ENCODE measurements at places on chromosomes 1 and 21.

DNA sequence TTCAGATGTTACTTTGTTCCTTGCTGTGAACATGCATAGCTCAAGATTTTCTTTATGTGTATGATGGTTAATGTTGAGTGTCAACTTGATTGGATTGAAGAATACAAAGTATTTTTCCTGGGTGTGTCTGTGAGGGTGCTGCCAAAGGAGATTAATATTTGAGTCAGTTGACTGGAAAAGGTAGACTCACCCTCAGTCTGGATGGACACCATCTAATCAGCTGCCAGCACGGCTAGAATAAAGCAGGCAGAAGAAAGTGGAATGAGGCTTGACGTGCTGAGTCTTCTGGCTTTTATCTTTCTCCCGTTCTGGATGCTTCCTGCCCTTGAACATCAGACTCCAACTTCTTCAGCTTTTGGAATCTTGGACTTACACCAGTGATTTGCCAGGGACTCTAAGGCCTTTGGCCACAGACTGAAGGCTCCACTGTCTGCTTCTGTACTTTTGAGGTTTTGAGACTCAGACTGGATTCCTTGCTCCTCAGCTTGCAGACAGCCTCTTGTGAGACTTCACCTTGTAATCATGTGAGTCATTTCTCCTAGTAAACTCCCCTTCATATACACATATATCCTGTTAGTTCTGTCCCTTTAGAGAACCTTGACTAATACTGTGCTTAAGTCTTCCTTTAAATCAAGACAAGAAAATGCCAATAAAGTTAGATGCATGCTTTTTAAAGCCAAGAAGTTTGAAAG, 626.6 kb downstream of the KCNT2 start:
- no peak for DNase-seq

- no peak for DNase-seq
Measured at GRCh38 chr1:68162761-68163160, 69.6 kb downstream of the WLS start.

DNA sequence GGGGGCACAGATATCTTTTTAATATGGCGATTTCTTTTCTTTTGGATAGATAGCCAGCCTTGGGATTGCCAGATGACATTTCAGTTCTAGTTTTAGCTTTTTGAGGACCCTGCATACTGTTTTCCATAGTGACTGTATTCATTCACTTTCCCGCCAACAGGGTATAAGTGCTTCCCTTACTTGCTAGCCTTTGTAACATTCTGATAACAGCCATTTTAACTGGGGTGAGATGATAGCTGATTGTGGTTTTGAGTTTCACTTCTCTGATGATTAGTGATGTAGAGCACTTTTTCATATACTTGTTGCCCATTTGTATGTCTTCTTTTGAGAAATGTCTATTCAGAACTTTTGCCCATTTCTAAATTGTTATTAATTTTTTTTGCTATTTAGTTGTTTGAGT, 151.9 kb downstream of the NTPCR start:
- DNase-seq: no peak

GRCh38 chr1:107570768-107571167, 394.2 kb downstream of the VAV3 start:
- no peak for DNase-seq

GRCh38 chr1:10782491-10783244, 13.8 kb downstream of the CASZ1 start:
- DNase-seq: no peak

DNA sequence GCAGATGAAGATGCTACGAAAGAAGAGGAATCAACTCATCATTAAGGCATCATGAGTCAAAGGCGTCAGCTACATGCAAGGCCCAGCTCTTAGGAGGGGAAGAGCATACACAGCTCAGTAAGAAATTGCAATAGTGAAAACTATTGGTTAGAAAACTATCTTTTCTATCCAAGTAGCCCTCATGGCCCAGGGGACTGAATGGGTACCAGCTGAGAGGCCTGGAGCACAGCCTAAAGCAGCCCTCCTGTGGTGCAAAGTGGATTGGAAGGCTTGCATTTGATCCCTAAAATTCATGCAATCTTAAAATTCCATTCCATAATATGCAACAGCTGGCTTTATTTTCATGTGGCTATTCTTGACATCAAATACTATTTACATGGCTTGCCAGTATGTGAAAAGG, 251.8 kb upstream of the USP24 start:
- DNase-seq: no peak

GRCh38 chr1:117754061-117754969, 148.5 kb downstream of the TENT5C start:
- DNase-seq: peak; percentile 70

DNA sequence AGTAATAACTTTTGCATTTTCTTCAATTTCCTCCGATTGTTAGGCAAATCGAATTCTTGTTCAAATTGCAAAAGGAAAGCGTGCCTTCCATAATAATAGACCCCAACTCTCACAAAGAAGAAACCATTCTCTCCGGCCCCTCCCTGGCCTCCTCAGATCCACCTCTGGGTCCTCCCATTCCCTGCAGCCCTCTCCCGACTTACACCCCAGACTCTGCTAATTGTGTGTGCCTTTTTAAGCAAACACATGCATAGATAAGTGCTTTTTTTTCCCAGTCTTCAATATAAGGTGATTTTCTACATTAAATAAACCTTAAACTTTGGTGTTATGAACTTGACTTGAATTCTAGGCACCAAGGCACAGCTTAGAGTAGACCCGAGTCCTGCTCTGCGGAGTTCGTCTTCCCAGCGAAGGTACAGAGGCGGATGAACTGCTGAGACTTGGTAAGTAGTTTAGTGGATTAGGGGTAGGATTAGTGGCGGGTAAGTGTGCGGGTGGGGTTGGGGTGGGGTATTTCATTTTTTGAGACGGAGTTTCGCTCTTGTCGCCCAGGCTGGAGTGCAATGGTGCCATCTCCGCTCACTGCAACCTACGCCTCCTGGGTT, 1.5 kb downstream of the L1TD1 start:
- no peak for DNase-seq

- no peak for DNase-seq
Measured at GRCh38 chr1:116322752-116323405, 50.2 kb upstream of the ATP1A1 start.

DNA sequence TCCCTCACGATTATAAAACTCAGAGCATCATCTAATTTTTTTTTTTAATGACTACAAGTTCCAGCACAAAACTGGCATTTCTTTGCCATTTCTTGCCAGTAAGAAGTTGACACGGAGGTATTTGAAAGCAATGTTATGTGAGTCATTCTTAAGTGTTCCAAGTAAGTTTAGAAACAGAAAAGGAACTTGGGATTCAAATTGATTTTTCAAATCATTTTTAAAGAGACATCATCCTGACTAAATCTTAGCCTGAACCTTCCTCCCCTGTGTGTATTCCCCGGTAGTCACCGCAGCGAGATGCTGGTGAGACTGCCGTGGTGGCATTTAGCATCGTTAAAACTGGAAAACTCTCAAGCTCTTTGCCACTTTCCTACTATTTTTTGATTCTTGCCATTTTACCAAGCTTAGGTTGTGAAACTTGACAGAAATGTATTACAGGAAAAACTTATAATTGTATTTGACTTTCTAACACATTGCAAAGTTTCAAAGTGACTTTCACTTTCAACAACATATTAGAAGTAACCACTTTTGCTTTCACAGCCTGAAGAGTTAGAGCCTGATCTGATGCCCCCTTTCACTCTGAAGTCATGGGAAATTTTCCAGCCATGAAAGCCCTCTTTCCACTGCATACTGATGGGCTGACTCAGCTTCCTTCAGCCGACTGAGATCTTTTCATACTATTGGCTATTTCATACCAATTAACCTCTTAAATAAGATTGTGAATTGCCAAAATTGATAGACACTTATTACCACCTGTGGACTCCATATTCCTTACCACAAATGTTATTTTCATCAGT, 61.4 kb downstream of the OLFML2B start:
- peak; percentile 76 for DNase-seq

- DNase-seq: no peak
Measured at GRCh38 chr1:53584777-53585107, 125.5 kb downstream of the DMRTB1 start.

DNA sequence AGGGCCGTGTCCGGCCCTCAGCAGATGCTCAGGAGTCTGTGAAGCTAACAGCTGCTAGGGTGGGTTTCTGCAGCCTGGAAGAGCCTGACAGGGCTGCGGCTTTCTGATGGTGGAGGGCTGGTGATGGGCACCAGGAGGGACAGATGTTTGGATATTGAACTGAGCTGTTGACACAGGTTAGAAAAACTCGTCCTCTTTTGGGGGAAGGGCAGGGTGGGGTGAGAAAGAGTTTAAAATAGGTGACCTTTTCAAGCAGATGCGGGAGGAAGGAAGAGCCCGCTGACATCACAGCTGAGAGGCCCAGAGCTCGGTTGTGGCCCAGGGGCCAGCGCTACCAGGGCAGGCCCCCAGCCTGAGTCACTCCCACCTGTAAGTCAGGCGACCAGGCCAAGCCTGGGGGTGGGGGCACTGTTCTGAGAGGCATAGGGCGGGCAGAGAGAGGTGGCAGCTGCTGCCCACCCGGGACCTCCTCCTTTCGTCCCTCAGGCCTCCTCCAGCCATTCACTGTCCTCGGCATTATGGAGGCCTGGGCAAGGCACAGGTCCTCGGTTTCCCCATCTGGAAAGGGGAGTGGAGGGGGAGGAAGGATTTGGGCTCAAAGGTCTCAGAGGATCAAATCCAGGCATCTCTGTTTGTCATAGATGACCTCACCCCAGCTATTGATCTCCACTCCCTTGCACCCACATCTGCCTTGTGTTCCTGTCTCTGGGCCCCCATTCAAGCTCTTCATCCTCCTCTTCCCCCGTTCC, 32.3 kb upstream of the ID3 start:
- no peak for DNase-seq

DNA sequence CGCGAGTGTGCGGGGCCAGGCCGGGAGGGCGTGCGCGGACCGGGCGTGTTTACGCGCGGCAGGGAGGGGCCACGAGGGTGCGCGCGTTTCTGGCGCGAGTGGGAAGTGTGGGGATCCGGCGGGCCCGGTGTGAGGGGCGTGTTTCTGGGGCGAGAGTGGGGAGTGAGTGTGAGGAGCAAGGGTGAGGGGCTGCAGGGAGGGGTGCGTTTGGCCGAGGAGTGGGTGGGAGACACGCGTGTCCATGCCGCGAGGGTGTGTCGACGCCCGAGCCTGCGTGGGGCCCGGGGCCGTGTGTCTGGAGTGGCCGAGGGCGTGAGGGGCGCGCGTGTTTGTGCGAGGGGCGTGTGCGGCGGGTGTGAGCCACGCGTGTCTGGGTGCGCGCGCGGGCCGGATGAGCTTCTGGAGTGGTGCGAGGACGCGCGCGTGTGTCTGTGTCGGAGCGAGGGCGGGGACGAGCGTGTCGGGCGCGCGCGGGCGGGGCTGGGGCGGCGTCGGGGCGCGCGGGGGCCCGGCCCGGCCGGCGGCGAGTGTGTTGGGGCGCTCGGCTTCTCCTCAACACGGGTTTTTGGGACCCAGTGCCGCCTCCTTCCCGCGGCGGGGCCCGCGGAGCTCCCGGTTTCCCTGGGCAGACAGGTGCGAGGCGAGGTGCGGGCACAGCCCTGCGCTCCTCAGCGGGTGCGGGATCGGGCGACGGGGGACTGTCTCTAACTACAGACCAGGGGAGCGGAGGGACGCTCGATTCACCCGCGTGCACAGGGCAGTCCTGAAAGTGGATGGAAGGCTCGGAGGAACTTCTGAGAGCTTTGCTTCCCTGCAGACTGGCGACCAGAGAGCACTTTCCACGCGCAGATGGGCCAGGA, 65.8 kb upstream of the VAMP3 start:
- no peak for DNase-seq

GRCh38 chr1:68116643-68117235, 66.3 kb upstream of the DIRAS3 start:
- DNase-seq: peak; percentile 40
